ENCODE measurements at places on chromosomes 16 and 17.

- no peaks in the 10 kb centered on the region for H3K27me3 ChIP-seq
- no peak overlapping the region for H3K27ac ChIP-seq
- no peak overlapping the region for H3K4me3 ChIP-seq
- DNase-seq, result no peak
Measured at GRCh38 chr17:61482467-61482866, 30.2 kb downstream of the TBX4 start.

- H3K4me3 ChIP-seq, result peak within 1 kb of the TSS; percentile 41
- no peak within 1 kb of the TSS for H3K27ac ChIP-seq
- no peaks in the 10 kb centered on the region for H3K4me1 ChIP-seq
Measured at GRCh38 chr17:48722201-48722907, at the start of gene PRAC1. Gene PRAC1 (minus strand): TSS chr17:48722518. CDS start chr17:48722392, 126 bp downstream.

- H3K4me1 ChIP-seq, result no peaks in the 10 kb centered on the region
- H3K36me3 ChIP-seq, result no peaks in the 10 kb centered on the region
- no peak overlapping the region for H3K27ac ChIP-seq
- DNase-seq, result no peak
- no peaks in the 10 kb centered on the region for H3K27me3 ChIP-seq
Measured at GRCh38 chr17:32558326-32558955, 71.6 kb downstream of the CDK5R1 start.

DNA sequence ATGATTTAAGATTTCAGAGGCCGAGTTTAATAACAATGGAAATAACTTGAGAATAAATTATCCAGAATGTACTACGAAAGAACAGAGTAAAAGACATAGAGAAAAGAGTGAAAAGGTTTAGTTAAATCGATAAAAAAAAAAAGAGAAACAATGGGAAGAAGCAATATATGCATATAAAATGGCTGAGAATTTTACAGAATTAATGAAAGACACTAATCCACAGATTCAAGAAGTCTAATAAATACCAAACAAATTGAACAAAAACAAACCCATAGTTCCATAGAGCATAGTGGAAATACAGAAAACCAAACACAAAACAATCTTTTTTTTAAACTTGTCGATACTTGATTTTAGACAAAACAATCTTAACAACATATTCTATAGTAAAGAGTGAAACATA, 1.7 kb downstream of the PSME3IP1 start:
- H3K4me1 ChIP-seq, result peaks cover 17% of the 10 kb centered on the region
- no peak overlapping the region for H3K27ac ChIP-seq
- no peaks in the 10 kb centered on the region for H3K27me3 ChIP-seq
- H3K4me3 ChIP-seq, result no peak overlapping the region
- no peaks in the 10 kb centered on the region for H3K36me3 ChIP-seq

- H3K27me3 ChIP-seq, result no peaks in the 10 kb centered on the region
- no peaks in the 10 kb centered on the region for H3K4me1 ChIP-seq
- DNase-seq, result no peak
- no peak overlapping the region for H3K27ac ChIP-seq
- no peak overlapping the region for H3K4me3 ChIP-seq
- no peaks in the 10 kb centered on the region for H3K36me3 ChIP-seq
Measured at GRCh38 chr17:4982305-4982704, 5.2 kb downstream of the CAMTA2 start.

DNA sequence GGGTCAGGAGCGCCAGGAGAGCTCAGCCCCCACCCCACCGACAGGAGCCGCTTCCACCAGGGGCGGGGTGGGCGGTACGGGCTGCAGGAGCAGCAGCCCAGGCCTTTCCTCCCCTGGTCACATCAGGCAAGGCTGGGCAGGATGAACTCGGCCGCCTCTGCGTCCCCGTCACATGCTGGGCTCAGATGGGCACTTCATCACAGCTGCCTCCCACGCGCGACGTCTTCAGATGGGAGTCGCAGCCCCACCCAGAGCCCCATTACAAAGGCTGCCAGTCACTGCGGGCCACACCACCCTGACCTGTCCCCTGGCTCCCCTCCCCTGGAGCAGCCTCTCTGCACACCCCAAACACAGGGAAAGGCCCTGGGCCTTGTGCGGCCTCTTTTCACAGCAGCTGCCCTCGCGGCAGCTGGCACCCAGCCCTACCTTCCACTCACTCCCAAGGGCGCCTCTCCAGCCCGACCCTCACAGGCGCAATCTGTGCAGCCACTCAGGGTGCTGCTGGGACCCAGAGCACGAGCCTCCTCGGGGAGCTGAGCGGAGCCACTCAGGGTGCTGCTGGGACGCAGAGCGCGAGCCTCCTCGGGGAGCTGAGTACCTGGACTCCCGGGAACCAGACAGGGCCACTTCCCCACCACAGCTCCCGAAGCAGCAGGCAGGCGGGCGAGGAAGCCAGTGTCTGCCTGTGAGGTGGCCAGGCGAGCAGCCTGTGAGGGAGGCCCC, 4.7 kb downstream of the ZNF598 start:
- DNase-seq, result peak; percentile 47
- peaks cover 32% of the 10 kb centered on the region for H3K36me3 ChIP-seq
- H3K27ac ChIP-seq, result peak overlapping the region; percentile 62
- no peaks in the 10 kb centered on the region for H3K27me3 ChIP-seq

- no peaks in the 10 kb centered on the region for H3K27me3 ChIP-seq
- no peaks in the 10 kb centered on the region for H3K4me1 ChIP-seq
- H3K4me3 ChIP-seq, result no peak overlapping the region
- H3K27ac ChIP-seq, result no peak overlapping the region
- no peaks in the 10 kb centered on the region for H3K36me3 ChIP-seq
- no peak for DNase-seq
Measured at GRCh38 chr16:46730126-46730525, 18.0 kb downstream of the MYLK3 start.

DNA sequence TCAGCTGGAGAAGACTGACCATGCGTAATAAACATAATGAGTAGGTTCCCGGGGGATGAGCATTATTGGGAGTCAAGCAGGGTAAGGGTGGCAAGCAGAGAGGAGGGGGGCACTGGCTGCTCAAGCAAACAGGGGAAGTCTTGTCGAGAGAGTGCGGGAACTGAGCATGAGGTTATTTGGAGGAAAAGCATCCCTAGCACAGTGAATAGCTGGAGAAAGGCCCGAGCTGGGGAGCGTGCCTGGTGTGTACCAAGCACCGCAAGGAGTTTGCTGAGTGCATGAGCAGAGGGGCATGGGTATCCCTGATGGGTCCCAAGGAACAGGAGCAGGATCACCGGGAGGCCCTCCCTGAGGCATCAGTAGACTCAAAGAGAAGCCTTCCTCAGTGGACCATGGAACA, 17.2 kb downstream of the CYTH1 start:
- no peak overlapping the region for H3K4me3 ChIP-seq
- H3K27ac ChIP-seq, result no peak overlapping the region
- peaks cover 25% of the 10 kb centered on the region for H3K4me1 ChIP-seq

DNA sequence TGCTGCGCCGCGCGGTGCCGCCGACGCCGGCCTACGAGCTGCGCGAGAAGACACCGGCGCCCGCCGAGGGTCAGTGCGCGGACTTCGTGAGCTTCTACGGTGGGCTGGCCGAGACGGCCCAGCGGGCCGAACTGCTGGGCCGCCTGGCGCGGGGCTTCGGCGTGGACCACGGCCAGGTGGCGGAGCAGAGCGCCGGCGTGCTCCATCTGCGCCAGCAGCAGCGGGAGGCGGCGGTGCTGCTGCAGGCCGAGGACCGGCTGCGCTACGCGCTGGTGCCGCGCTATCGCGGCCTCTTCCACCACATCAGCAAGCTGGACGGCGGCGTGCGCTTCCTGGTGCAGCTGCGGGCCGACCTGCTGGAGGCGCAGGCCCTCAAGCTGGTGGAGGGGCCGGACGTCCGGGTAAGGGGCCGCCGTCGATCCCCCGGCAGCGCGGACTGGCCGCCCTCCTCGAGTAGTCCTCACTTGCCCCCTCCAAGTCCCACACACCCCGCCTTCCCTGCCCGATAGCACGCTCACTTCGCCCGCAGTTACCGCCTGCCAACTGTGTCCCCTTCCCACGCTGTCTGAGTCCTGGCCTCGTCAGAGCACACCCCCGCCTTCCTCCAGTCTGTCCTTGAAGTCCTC, 470 bp downstream of the MLYCD start:
- H3K27ac ChIP-seq, result peak overlapping the region; percentile 71
- peak; percentile 41 for DNase-seq
- H3K4me3 ChIP-seq, result peak overlapping the region; percentile 89
- H3K4me1 ChIP-seq, result peaks cover 9% of the 10 kb centered on the region

DNA sequence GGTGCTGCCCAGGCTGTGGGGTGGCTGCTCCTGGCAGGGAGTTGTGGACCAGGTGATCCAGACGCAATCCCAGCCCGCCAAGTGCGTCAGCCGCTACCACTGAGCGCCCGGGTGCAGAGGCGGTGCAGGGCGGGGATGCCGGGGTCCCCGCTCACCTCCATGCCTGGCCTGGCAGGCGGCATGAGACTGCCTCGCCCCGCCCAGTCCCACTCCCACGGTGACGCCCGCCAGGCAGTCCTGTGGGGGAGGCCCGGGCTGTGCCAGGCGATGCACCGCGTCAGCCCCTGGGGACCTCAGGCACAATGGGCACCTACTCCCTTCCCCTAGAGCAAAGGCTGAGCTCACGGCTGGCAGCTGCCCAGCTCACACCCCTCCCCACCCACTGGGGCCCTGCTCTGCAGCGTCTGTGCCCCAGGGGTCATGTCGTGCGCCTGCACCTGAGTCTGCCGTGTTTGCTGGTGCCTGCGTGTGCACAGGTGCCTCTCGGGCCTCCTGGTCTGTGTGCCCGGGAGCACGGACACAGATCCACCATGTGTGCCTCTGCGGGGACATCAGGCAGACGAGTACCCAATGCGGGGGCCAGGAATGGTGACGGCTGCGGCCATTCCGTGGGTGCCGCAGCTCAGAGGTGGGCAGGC, 5.3 kb downstream of the RPUSD1 start:
- H3K4me3 ChIP-seq, result no peak overlapping the region
- H3K4me1 ChIP-seq, result peaks cover 14% of the 10 kb centered on the region
- peaks cover 17% of the 10 kb centered on the region for H3K27me3 ChIP-seq
- H3K36me3 ChIP-seq, result no peaks in the 10 kb centered on the region
- no peak for DNase-seq

DNA sequence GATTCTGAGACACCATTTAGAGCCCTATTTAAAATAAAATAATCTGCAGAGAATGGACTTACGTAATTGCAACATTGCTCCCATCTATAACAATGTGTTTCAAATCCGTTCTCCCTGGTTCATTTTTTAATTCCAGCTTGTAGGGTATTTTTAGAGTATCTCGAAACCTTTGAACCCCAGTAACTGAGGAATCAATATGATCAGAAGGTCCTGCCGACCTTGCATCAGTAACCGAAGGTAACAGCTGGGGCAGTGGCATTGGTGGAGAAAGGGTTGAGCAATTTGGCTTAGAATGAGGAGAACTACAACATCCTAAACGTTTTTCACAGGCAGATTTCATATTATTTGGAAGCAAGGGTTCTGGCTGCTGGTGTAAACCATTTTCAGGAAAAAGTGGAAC, 49.3 kb downstream of the N4BP1 start:
- DNase-seq, result no peak
- H3K36me3 ChIP-seq, result peaks cover 29% of the 10 kb centered on the region
- no peak overlapping the region for H3K27ac ChIP-seq
- no peak overlapping the region for H3K4me3 ChIP-seq
- H3K27me3 ChIP-seq, result no peaks in the 10 kb centered on the region

- no peaks in the 10 kb centered on the region for H3K4me1 ChIP-seq
- DNase-seq, result no peak
- H3K36me3 ChIP-seq, result peaks cover 10% of the 10 kb centered on the region
- no peak overlapping the region for H3K4me3 ChIP-seq
- no peak overlapping the region for H3K27ac ChIP-seq
- H3K27me3 ChIP-seq, result no peaks in the 10 kb centered on the region
Measured at GRCh38 chr16:82167670-82168069, 2.4 kb downstream of the MPHOSPH6 start.

GRCh38 chr16:57672416-57672815, 4.3 kb downstream of the ADGRG3 start:
- H3K27me3 ChIP-seq, result peaks cover 64% of the 10 kb centered on the region
- H3K4me1 ChIP-seq, result no peaks in the 10 kb centered on the region
- H3K36me3 ChIP-seq, result no peaks in the 10 kb centered on the region
- H3K27ac ChIP-seq, result no peak overlapping the region

DNA sequence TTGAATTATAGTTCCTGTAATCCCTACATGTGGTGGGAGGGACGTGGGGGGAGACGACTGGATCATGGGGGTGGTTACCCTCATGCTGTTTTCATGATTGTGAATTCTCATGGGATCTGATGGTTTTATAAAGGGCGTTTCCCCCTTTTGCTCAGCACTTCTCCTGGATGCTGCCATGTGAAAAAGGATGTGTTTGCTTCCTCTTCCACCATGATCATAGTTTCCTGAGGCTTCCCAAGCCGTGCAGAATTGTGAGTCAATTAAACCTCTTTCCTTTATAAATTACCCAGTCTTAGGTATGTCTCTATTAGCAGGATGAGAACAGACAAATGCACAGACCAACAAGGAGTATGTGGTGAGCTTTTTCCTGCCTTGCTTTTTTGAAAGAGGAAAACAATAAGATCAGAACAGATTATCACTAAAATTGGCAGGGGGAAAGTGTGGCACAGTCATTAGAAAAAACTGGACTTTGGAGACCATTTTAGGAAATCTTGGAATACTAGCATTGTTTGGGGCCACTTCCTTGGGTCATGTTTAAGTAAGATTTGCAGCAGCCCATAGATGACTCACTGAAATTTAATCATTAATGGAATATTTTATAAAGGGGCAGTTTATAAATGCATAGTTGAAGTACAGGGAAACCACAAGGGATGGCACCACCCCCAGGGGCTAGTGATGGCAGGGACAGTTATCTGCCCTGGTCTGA, 352.8 kb downstream of the CDH13 start:
- no peak overlapping the region for H3K4me3 ChIP-seq
- no peak overlapping the region for H3K27ac ChIP-seq
- no peaks in the 10 kb centered on the region for H3K4me1 ChIP-seq
- no peaks in the 10 kb centered on the region for H3K36me3 ChIP-seq
- DNase-seq, result no peak
- no peaks in the 10 kb centered on the region for H3K27me3 ChIP-seq

DNA sequence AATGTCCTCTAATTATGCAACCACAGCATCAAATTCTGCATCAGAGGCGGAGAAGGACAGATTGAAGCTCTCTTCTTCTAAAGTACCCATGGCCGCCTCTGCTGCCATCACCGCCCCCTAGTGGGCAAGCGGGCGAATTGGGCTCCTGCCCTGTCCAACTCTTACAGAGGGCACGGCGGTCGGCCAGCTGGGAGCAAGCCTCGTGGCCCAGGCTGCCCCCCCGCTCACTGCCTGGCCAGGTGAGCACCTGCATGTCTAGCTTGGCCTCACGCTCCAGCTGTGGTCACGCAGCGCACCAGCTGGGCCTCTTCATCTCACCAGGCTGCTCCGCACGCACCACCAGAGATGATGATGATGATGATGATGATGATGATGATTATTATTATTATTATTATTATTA, 146.1 kb upstream of the TOM1L1 start:
- H3K4me3 ChIP-seq, result no peak overlapping the region
- H3K27me3 ChIP-seq, result no peaks in the 10 kb centered on the region
- peak; percentile 41 for DNase-seq
- no peak overlapping the region for H3K27ac ChIP-seq
- no peaks in the 10 kb centered on the region for H3K36me3 ChIP-seq

GRCh38 chr17:46027976-46028325, 28.9 kb downstream of the STH start:
- H3K36me3 ChIP-seq, result peaks cover 24% of the 10 kb centered on the region
- H3K4me3 ChIP-seq, result no peak overlapping the region
- H3K4me1 ChIP-seq, result no peaks in the 10 kb centered on the region
- H3K27ac ChIP-seq, result no peak overlapping the region
- DNase-seq, result no peak

Data from SJCRH30 (cell line).